A549 (cell line): ENCODE measurements at places on chromosomes 1 and 21.

- peak; percentile 58 for DNase-seq
Measured at GRCh38 chr1:24683713-24684162, 40.6 kb downstream of the SRRM1 start.

- DNase-seq, result no peak
Measured at GRCh38 chr1:87615491-87615890, 286.8 kb downstream of the LMO4 start.

GRCh38 chr1:173039626-173040025 is 11.1 kb downstream of the TNFSF18 start:
- no peak for DNase-seq

- DNase-seq, result no peak
Measured at GRCh38 chr21:19830446-19830845, 1167.8 kb upstream of the NCAM2 start.

DNA sequence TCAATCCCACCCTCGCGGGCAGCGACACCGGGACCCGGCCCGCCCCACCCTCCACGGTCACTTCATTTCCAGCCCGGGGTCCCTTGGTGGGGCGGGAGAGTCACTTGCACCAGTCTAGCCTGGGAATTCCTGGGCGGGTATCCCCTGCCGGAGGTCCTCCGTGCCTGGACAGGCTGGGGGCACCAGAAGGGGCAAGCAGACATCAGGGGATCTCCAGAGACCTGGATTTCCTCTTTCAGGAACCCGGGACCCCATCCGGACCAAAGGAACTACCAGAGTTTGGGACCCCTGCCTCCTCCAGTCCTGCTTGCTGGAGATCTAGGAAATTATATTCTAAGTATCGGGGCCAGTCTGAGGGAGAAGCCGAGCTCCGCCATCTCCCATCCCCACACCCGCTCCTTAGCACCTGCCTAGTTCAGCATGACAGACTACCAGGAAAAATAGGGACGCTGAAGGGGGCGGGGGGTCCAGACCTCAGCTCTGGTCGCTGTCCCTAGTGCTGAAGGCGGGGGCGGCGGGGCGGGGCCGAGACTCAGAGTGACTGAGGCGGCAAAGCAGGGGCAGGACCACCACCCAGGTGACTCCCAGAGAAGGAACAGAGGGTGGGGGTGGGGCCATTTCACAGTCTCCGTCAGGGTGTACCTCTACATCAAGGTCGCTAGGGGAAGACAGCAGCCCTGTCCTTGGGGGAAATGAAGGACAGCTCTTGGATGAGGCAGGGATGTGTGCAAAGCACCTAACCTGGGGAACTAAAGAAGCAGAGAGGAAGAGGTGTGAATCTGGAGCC is 832 bp downstream of the HCN3 start:
- peak; percentile 86 for DNase-seq

DNA sequence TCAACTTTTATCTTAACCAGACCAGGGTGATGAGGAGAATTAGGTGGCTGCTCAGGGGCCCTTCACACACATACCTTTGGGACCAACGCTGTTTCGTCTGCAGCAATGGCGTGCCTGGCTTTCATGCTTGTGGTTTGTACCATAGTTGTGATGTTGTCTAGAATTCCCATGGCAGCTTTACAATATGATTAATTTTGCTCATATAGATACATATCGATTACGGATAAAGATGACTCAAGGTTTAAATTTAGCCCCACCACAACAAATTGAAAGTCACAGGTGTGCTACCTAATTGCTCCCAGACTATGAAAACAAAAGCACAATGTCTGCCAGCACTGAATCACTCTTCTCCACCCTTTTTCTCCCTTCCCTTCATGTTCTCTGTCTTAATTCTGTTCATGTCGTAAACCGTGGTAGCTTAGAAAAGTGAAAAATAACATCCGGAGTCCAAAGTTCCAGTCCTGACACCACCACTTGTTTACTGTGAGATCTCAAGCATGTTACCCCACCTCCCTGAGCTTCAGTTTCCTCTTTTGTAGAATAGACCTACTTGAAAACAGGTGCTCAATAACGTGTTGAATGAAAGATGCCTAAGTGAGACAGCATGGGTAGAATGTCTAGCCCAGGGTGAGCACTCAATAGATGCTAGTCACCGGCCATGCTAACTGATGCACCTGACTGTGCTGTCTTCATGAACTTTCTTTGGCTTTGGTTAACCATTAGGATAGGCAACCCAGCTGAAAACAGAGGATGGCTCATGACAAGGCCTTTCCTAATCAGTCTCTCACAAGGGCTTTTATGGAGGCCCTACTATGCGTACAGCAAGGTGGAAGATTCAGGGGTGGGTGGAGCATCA is 22.1 kb upstream of the JUN start:
- no peak for DNase-seq

GRCh38 chr21:23936224-23936623 is 1671.1 kb downstream of the MRPL39 start:
- DNase-seq, result no peak

- no peak for DNase-seq
Measured at GRCh38 chr1:64754173-64754572, 9.3 kb downstream of the RAVER2 start.

DNA sequence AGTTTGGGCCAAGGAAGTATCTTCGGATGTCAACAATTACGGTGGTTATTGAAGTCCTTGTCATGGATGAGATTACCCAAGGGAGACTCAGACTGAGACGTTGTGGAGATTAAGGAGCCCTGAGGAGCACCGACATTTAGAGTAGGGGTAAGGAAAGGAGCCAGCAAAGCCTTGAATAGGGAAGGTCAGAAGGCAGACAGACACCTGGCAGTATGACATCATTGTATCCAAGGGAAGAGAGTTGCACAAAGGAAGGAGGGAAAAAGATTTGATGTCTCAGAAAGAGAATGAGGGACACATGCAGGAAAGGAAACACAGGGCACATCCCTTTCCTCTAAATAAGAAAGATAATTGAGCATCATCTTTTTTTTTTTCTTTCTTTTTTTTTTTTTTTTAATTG is 11.7 kb downstream of the LAMC2 start:
- DNase-seq, result no peak

DNA sequence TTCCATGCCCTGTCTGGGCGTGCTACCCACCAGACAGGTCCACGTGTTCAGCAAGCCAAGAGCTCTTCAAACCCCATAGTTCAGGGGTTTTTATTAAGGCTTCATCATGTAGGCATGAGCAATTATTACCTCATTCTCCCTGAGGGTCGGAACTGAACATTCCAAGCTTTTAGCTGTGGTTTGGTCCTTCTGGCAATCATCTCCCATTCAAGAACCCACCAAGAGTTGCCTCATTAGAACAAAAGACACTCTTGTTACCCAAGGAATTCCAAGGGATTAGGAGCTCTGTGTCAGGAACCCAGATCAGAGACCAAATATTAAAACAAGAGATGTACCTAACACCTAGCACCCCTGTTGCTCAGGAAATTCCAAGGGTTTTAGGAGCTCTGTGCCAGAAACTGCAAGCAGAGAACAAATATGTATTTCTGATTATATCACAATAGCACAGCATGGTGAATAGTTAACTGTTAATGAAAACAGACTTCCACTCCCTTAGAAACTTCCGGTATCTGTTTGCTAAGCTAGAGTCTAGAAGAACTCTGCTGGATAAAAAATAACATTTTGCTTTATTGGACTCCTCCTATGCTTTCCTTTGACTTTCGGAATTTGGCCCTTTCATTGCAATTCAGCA is 201.2 kb upstream of the L1TD1 start:
- no peak for DNase-seq
